SHP77 treated with DMSO at 0.1 percent for 48 hours (cell line): ENCODE measurements at places on chromosomes 11 and 22.

- no peak for DNase-seq
These were observed 1.4 kb upstream of the DGAT2 start for GRCh38 chr11:75767228-75767572.

- DNase-seq, result no peak
These were observed 408.3 kb upstream of the CADM1 start for GRCh38 chr11:115912484-115912945.

- DNase-seq, result no peak
These were observed 4.3 kb downstream of the IL2RB start for GRCh38 chr22:37145180-37146050.

- no peak for DNase-seq
These were observed 116.7 kb downstream of the MN1 start for GRCh38 chr22:27684901-27685300.

- no peak for DNase-seq
These were observed 66.9 kb downstream of the PRDM11 start for GRCh38 chr11:45213316-45213665.

- no peak for DNase-seq
These were observed 11.0 kb upstream of the MICALL1 start for GRCh38 chr22:37894939-37895670.

DNA sequence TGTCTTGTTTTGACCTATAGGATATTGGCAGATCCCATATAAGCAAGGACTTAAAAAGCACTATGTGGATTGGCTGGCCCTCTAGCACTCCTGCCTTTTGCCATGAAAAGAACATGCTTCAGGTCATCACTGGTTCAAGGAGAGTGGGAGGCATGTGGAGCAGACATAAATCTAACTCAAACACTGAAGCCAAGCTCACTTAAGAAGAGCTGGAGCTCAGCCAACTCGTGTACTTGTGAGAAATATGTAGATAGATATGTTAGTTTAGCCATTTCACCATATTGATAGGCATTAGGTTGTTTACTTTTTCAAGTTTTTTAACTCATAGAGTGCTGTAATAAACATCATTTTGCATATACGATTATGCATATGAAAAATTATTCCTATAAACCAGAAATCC, 19.9 kb upstream of the BBOX1 start:
- DNase-seq, result no peak

GRCh38 chr11:35389112-35389511, 30.2 kb downstream of the SLC1A2 start:
- DNase-seq, result no peak

- no peak for DNase-seq
These were observed 64.5 kb downstream of the MCM5 start for GRCh38 chr22:35464399-35464798.
